ENCODE measurements at places on chromosomes 11 and 22. TPM values are rescaled to one million over a fixed set of nuclear protein-coding genes. Genes with fewer than 3 reads are reported as not detected.

ADM gene
- total RNA-seq = 0.22 TPM

KIRREL3 gene
- 25.3 TPM for total RNA-seq

GRCh38 chr22:33985506-33985905 lies 65.2 kb upstream of the LARGE1 start:
- H3K4me3 ChIP-seq = no peak overlapping the region
- H3K36me3 ChIP-seq = no peaks in the 10 kb centered on the region
- peaks cover 4% of the 10 kb centered on the region for H3K4me1 ChIP-seq
- no peak overlapping the region for H3K27ac ChIP-seq
- peaks cover 2% of the 10 kb centered on the region for H3K27me3 ChIP-seq

DNA sequence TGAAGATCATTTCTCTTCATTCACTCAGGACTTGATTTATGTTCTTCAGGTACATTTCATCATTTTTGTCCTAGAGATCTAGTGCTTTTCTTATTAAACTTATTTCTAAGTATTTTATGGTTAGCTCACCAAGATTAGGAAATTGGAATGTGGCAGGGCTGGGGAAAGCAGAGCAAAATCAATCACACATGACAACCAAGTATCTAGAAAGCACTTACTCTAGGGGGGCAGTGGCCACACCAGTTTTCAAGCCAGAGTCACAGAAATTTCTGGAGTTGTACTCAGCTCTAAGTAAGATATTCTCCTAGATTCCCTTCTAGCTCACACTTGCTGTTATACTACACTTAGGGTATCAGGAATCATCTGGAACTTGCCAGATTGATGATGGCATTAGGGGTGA lies 33.3 kb upstream of the MYEOV start:
- H3K4me1 ChIP-seq = peaks cover 2% of the 10 kb centered on the region
- DNase-seq = no peak
- peaks cover 25% of the 10 kb centered on the region for H3K36me3 ChIP-seq
- peaks cover 10% of the 10 kb centered on the region for H3K27me3 ChIP-seq
- H3K4me3 ChIP-seq = no peak overlapping the region

All from glutamatergic neuron (in vitro differentiated cells).